ENCODE measurements at places on chromosomes 5 and 9.

GRCh38 chr5:10862085-10862484 is 101.1 kb upstream of the DAP start:
- DNase-seq = no peak

DNA sequence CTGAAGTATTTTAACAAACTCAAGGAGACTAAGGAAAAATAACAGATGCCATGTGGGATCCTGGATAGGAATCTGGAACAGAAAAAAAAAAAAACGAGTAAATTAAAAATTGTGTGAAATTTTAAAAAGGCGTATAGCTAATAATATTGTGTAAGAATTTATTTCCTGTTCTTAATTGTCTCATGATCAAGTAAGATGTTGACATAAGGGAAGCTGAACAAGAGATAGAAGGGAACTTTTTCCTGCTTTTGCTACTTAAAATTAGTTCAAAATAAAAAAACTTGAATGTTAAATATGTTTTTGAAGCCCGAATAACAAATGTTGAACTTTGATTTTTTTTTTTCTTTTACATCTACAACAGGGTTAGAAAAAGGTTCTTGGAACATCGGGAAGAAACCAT is 10.5 kb downstream of the SNAPC3 start:
- no peak for DNase-seq

DNA sequence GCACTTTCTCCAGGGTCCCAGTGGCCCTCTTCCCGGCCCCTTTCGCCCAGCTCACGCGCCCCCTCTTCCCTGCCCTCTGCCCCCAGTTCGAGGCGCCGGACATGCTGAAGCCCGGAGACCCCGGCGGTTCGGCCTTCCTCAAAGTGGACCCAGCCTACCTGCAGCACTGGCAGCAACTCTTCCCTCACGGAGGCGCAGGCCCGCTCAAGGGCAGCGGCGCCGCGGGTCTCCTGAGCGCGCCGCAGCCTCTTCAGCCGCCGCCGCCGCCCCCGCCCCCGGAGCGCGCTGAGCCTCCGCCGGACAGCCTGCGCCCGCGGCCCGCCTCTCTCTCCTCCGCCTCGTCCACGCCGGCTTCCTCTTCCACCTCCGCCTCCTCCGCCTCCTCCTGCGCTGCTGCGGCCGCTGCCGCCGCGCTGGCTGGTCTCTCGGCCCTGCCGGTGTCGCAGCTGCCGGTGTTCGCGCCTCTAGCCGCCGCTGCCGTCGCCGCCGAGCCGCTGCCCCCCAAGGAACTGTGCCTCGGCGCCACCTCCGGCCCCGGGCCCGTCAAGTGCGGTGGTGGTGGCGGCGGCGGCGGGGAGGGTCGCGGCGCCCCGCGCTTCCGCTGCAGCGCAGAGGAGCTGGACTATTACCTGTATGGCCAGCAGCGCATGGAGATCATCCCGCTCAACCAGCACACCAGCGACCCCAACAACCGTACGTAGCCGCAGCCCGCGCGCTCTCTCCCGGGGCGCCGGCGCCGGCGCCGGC is 1.0 kb downstream of the PRDM6 start:
- DNase-seq = peak; percentile 69

GRCh38 chr9:126635661-126636439 is 22.1 kb downstream of the LMX1B start:
- peak; percentile 41 for DNase-seq

DNA sequence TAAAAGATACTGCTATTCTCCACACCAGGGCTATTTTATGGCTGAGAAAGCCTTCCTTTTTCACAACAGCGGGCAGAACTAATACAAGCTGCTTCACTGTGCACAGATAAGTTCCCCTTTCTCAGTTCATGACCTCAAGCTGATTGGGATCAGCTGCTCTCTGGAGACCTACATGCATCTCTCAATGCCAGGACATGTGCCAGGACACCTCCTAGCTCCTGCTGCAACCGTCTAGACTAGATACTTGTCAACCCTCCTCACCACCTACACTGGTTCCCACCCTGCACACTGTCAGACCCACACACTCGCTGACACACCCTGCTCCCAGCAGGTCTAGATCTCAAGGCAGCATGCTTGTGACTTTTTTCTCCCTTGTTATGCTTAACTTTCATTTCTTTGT is 39.8 kb downstream of the STARD4 start:
- DNase-seq = no peak

GRCh38 chr9:88060746-88061145 is 77.5 kb downstream of the SPATA31C2 start:
- DNase-seq = no peak

DNA sequence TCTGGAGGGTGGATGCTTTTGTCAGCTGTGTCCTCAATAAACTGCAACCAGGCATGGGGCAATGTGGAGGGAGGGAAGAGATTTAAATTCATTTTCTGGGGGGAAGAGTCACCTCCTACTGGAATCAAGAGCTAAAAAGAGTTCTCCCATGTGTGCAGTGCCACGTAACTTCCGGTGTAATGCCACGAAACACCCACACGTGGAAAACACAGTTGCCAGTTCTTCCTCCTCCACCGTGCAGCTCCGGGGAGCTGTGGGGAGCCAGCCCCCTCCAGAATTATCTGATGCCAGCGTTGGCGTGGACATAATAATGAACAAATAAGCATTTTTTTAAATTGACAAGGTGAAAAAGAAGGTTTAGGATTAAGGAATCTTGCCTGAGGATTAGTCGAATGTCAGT is 32.1 kb upstream of the MED10 start:
- DNase-seq = no peak

DNA sequence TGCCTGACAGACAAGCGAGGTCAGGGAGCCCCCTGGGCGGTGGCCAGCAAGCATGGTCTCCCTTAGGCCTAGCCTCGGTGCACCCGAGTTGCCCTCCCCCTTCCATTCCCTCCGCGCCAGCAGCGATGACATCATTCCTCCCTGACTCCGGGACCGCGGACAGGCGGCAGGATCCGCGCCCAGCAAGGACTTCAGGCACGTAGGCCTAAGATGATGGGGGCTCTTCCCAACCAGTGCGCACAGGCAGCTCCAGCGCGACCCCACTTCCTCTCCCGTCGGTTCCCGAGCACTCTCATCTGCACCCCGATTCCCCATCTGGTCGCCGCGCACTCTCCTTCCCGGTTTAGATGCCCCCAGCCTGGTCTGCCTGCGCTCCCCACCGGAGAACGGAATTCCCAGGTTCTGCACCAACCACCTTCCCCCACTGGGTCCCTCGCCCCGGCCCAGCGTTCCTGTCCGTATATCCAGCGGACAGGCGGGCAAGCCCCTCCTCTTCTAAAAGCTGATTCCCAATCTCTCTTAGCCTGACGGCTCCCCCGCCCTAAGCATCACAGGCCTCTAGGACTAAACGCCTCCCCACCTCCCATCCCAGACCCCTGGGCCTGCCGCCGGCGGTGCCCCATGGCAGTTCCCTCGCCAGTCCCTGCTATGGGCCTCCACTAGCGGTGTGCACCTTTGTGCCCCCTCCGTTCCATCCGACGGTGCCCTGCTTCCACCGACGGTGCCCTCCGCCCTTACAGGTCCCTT is 931 bp downstream of the FAM219A start:
- peak; percentile 73 for DNase-seq

GRCh38 chr9:2727966-2728613 is 10.8 kb downstream of the KCNV2 start:
- DNase-seq = no peak

DNA sequence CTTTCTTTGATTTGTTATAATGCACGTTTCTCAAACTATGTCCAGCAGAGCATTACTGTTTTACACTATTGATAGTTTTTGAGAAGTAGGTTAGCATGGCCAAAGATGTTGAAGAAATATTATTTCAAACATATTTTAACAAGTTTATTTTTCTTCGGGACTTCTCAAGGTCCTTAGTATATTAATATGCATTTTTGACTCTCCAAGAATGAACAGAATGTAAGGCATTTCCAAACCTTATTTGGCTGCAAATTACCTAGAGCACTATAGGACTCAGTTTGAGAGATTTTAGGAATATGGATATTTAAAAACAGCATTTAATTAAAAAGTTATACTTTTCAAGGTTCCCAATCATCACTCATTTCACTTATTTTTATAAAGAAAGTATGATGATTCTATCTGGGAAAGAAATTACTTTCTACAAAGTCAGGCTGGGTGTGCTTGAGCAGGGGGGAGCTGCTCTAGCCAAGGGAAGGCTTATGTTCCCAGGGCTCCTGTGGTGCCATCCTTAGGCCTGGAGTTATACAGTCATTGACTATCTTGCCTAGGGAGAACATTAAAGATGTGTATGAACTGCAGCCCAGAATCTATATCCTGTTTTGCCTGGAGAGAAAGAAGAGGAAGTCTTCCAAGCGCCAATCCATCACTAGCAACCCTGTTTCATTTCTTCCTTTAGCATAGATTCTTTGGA is 27.6 kb upstream of the NREP start:
- DNase-seq = no peak

DNA sequence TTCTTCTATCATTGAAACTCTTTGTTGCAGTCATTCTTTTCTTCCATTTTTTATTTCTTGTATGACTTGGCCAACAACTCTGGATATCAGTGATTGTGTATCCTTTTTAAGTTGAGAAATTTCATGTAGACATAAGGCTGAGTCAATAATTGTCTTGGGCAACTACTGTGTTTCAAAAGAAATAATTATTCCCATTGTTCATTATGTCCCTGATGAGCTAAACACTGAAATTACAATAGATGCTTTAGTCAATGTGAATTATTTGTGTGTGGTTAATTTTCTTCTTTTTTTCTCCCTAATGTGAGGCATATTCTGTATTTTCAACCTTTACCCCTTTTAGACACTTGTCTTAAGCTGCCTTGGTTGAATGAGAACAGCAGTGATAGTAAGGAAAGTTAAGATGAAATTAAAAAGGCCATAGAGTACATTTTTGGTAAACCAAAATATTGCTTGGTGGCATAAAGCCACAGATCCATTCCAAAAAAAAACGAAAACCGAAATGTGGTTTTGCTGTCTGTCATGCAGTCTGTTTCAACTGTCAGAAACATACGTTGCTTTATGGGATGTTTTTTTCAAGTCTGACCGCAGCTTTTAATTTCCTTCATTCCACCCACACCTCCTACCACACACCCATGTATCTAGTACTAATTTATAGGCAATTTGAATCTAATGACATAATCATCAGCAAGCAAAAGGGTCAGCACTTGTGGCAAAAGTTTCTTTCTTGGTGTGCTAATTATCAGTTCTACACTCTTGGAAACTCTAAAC is 21.1 kb downstream of the TLE4 start:
- no peak for DNase-seq

DNA sequence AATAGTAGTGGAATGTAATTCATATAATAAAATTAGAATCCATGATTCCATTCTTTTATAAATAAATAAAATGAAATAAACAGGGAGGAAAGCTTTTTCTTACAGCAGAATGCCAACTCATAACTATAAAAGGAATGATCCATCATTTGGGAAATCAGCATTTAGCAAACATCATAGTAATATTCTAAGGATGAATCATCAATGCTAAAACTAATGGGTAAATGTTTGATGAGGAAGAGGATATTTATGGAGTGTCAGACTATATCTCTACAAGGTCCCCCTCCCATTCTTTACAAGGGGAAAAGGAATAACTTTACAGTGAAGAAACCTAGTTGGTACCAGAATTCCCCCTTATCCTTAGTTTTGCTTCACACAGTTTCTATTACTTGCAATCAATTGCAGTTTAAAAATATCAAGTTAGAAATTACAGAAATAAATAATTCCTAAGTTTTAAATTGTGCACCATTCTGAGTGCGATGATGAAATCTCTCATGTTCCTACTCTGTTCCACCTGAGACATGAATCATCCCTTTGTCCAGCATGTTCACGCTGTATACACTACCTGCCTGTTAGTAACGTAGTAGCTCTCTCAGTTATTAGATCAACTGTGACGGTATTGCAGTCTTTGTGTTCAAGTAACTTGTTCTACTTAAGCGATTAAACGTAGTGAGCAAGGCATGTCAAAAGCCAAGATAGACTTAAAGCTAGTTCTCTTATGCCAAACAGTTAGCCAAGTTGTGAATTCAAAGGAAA is 14.2 kb upstream of the JAKMIP2 start:
- no peak for DNase-seq

- DNase-seq = no peak
Observed at GRCh38 chr5:96254980-96255691, 177.9 kb downstream of the PCSK1 start.

GRCh38 chr5:157366741-157367674 is 93.0 kb upstream of the NIPAL4 start:
- DNase-seq = peak; percentile 39

GRCh38 chr9:88476491-88477271 is 58.3 kb upstream of the NXNL2 start:
- DNase-seq = no peak

- DNase-seq = peak; percentile 88
Observed at GRCh38 chr9:136539427-136540421, 6.1 kb downstream of the NOTCH1 start.

- DNase-seq = peak; percentile 49
Observed at GRCh38 chr5:137016783-137017324, 482.3 kb downstream of the SPOCK1 start.

DNA sequence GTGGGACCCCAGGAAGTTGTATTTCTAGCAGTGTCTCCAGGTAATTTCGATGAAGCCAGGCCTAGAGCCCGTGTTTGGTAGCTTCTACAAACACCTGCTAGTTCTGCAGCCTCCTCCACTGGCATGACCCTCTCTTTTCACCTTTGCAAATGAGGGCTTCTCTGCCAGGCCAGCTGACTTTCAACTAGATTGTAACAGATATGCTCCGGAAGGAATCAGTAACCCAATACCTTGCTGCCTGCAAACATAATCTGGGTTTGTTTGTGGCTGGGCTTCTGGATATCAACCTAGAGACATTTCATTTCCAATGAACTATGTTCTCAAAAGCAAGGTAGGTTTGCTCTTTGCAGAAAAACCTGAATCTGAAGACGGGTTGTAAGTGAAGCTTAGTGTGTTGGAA is 354.8 kb downstream of the DMRT2 start:
- no peak for DNase-seq

GRCh38 chr5:167987490-167988280 is 303.8 kb upstream of the WWC1 start:
- no peak for DNase-seq

GRCh38 chr5:148897842-148898241 is 71.4 kb downstream of the ADRB2 start:
- no peak for DNase-seq

GRCh38 chr5:179261301-179262125 is 83.7 kb downstream of the ADAMTS2 start:
- peak; percentile 88 for DNase-seq

DNA sequence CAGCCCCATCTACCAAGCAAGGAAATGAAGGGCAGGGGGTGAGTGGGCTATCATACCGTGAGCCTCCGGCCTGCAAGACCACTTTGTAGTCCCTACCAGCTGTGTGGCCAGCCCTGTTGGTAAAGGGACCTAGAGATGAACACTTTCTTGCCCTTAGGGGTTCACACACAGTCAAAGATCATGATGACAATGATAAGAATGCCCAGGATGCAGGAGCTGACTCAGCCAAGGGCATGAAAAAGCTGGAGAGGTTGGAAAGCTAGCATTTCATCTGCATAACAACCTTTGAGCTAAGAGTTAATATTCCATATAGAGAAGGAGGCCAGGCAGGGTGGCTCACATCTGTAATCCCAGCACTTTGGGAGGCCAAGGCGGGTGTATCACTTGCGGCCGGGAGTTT is 19.2 kb upstream of the FGFR4 start:
- no peak for DNase-seq
